RWPE1 (cell line): ENCODE measurements at places on chromosomes 16 and 17.

- peak; percentile 34 for DNase-seq
Measured at GRCh38 chr16:55502801-55503366, 6.0 kb upstream of the LPCAT2 start.

DNA sequence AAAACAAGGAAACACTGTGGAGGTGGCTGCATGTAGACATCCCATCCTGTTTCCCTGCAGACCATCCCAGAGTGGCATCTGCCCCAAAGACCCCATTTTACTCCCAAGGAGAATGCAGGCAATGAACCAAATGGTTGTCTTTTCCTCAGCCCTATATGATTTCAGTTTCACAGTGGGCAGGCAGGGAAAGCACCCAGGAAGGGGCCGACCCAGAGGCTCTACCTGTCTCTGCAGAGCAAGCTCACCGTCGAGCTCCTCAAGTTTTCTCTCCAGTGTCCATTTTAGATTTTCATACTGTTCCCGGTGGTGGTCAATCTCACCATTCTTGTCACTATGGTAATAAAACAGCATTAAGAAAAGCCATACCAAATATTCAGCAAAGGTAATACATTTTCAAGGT is 14.6 kb downstream of the CCDC57 start:
- DNase-seq: no peak

DNA sequence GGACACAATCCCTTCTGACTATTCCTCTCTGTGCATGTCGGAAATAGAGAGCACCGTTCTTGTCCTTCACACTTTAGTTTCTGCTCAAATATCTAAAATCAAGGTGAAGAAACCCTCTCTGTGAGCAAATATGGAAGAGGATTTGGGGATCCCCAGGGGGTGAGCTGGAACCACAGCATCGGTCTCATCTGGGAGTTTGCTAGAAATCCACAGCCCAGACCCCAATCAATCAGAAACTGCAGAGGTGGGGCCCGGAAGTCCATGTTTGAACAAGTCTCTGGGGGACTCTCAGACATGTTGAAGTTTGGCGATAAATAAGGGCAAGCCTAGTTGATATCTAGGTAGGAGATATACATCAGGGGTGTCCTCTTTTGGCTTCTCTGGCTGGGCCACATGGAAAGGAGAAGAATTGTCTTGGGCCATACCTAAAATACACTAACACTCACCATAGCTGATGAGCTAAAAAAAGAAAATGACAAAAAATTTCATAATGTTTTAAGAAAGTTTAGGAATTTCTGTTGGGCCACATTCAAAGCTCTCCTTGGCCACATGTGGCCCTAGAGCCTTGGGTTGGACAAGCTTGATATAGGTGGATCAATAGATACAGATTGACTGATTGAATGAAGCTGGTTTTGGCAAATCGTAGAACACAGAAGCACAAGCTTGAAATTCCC is 168.0 kb upstream of the FOXF1 start:
- no peak for DNase-seq

DNA sequence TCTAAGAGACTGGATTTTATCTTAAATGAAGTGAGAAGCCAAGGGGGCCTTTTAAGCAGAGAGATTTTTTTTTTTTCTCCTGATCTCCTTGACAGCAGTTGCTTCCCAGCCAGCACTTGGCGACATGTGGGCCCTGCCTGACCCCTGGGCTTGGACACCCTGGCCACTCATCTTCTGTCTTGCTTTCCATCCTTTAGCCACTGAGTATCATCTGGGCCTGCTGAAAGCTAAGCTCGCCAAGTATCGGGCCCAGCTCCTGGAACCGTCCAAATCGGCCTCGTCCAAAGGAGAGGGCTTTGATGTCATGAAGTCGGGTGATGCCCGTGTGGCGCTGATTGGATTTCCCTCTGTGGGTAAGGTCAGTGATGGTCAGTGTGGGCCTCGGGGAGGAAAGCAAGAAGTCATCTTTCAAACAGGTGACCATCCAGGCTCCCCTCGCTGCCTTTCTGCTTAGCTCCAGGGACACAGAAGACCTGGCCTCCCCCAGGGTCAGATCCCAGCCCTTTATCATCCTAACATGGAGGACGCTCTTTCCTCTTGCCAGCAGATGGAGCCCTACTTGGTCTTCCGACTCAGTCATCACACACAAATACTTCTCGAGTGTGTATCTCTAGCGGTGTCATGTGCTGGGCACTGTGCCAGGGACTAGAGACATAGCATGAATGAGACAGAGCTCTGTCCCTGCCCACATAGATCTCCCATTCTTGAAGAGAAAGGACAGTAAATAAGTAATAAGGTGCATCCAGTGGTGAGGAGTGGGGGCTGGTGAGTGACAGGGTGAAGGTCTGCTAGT is 6.1 kb downstream of the DRG2 start:
- peak; percentile 38 for DNase-seq

DNA sequence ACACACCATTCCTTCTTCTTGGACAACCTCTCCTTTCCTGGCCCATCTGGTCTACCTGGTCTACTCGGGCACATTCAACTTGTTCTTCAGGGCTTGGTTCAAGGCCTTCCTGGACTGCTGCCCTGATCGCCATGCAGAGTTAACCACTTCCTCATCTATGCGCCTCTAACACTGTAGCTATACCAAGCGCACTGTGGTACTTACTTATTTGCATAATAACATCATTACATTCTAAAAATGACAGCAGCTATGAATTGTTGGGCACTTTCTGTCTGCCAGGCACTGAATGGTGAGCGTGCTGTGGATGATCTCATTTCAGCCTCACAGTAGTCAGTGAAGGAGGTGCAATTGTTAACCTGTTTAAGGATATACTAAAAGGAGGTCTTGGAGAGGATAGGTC is 66.9 kb upstream of the SDK2 start:
- DNase-seq: no peak

- no peak for DNase-seq
Measured at GRCh38 chr16:73846007-73846330, 450.6 kb upstream of the PSMD7 start.

DNA sequence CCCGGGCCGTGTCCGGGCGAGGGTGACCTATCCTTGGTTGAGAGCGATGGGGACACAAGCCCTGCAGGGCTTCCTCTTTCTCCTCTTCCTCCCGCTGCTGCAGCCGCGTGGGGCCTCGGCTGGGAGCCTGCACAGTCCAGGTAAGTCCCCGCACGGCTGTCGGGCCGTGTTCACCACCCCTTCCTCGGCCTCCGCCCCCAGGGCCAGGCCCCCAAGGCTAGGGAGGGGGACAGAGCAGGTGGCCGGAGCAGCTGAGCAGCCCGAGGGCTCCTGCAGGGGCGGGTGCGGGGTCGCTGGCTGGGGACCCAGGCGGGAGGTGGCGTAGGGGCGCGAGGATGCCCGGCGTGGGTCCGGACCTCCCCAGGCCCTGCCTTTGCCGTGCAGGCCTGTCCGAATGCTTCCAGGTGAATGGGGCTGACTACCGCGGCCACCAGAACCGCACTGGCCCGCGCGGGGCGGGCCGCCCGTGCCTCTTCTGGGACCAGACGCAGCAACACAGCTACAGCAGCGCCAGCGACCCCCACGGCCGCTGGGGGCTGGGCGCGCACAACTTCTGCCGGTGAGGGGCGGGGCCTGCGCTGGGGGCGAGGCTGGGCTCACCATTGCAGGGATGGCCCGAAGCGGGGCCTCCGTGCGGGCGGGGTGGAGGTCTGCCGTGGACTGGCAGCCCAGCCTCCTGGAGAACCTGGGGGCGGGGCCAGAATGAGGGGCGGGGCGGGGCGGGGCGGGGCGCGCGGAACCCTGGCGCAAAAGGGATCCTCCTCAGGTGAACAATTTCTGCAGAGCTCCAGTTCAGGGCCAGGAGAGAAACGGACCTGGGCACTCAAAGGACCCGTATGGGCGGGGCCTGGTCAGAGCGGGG is 631 bp downstream of the KREMEN2 start:
- DNase-seq: peak; percentile 93

DNA sequence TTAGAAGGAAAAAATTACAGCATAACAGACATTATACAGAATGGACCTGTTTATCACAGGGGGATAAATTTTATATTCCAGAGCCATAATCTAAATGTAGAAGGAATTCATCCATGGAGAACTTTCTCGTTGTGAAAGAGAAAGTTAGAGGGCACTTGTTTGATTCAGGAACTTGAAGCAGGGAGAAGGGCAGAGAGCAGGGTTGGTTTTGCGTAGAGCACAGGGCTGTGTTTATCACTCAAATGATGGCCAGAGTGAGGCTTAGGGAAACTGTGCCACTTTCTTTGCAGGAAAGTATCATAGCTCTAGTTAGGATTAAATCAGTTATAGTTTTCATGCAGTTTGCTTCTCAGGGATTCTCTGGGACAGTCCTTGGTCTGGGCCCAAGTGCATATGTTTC is 29.1 kb upstream of the MED13 start:
- no peak for DNase-seq

GRCh38 chr16:89565506-89566372 is 5.3 kb downstream of the RPL13 start:
- DNase-seq: peak; percentile 61

- no peak for DNase-seq
Measured at GRCh38 chr16:84502581-84502980, 1.9 kb downstream of the MEAK7 start.

DNA sequence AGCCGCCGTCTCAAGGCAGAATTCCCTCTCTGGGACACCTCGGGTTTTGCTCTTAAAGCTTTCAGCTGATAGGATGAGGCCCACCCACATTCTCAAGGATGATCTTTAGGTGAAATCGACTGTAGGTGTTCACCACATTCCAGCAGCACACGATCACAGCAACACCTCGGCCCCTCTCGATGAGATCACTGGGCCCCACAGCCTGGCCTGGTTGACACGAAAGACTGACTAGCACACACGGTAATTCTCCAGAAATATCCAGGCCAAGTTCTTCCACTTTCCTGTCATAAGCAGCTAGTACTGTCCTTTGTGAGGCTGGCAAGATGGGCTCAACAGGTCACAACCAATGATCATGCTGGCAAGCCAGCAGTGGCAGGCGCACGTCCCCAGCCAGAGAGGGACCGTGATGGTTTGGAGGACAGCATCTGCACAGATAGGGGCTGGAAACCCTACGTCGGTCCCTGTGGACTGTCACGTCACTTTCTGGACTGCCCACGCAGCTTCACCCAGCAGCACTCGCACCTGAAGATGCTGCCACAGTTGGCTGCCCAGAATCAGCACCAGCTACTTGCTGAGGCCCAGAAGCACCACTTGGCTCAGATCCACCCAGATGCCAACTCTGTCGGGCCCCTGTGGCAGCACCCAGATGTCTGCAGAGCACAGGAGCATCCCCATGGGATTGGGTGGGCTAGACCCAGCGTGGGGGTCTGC is 17.4 kb downstream of the TMC6 start:
- no peak for DNase-seq

DNA sequence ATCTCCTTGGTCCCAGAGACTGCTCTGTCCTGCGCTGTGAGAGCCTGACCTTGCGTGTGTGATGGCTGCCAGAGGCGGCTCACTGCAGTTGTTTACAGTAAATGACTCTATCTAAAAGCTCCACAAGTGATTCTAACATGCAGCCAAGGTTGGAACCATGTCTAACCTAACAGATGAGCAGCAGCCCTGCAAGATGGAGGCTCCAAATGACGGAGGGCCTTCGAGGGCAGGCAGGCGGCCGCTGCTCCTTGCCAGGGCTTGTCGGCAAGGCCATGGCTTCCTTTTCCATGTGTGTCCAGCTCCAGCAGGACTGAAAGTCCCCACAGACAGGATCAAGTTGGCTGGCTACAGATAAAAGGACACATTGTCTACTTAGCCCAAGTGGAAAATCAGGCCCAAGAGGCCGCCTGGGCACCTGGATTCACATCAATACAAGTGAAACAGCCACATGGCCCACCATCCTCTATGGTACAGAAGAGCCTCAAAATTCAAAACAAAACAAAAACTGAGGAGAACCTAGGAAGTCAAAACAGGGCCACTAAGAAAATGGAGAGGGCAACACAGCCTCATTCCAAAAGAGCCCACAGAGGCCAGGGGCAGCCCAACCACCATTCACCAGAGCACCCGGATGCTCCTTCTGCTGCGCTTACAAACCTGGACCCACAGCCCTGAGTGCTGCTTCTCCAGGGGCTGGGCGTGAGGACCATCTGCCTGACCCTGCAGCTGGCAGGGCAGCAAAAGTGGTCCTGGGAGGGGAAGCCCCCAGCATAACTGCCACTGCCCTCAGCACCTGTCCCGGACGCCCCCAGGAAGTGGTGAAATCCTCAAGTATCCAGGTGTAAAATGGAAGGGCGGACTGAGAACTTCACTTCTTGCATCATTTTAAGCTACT is 65.0 kb downstream of the AMFR start:
- no peak for DNase-seq

- no peak for DNase-seq
Measured at GRCh38 chr17:27520491-27521185, 64.4 kb downstream of the KSR1 start.

DNA sequence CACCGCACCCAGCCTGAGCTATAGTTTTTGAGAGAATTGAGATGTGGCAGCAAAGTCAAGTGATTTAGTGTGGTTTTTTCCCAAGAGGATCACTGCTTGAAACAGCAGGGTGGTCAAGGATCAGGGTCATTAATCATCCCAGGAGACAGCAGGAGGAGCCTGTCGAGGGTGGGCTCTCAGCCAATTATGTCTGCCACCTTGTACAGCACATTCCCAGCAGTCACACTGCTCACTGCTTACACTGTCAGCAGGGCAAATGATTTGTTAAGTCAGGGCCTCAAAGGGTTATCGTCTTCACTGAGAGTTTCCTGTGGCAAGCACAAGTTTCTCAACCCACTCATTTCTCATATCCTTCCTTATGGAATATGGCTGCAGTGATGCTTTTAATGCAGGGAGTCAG is 13.2 kb downstream of the B3GNT9 start:
- no peak for DNase-seq

- DNase-seq: no peak
Measured at GRCh38 chr17:40932608-40933007, 4.8 kb downstream of the KRT23 start.

GRCh38 chr17:57574040-57574513 is 171.0 kb downstream of the CCDC182 start:
- DNase-seq: no peak

DNA sequence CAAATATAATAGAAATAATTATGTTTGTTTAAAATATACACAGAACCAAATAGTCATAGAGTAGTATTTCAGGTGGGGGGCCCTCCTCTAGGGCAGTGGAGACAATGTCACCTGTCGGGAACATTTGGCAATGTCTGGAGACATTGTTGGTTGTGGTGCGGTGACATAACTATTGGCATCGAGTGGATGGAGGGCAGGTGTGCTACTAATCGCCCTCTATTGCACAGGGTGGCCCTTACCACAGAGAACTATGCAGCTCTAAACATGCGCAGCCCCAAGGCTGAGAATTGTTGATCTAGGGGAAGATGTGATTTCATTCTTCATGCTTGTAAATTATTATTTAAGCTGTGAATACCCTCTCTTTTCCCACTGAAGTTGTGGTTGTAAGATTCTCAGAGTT is 594.0 kb downstream of the WWOX start:
- DNase-seq: no peak

- no peak for DNase-seq
Measured at GRCh38 chr17:50443505-50443974, 17.5 kb downstream of the ACSF2 start.

GRCh38 chr17:9937241-9937761 is 32.2 kb upstream of the RCVRN start:
- DNase-seq: no peak

- DNase-seq: no peak
Measured at GRCh38 chr17:77580531-77581270, 377.8 kb upstream of the TNRC6C start.
